Right ventricle myocardium inferior (tissue), 1 donor: ENCODE measurements at places on chromosomes 7 and 10. TPM values are rescaled to one million over a fixed set of nuclear protein-coding genes. Genes with fewer than 3 reads are reported as not detected.

DNA sequence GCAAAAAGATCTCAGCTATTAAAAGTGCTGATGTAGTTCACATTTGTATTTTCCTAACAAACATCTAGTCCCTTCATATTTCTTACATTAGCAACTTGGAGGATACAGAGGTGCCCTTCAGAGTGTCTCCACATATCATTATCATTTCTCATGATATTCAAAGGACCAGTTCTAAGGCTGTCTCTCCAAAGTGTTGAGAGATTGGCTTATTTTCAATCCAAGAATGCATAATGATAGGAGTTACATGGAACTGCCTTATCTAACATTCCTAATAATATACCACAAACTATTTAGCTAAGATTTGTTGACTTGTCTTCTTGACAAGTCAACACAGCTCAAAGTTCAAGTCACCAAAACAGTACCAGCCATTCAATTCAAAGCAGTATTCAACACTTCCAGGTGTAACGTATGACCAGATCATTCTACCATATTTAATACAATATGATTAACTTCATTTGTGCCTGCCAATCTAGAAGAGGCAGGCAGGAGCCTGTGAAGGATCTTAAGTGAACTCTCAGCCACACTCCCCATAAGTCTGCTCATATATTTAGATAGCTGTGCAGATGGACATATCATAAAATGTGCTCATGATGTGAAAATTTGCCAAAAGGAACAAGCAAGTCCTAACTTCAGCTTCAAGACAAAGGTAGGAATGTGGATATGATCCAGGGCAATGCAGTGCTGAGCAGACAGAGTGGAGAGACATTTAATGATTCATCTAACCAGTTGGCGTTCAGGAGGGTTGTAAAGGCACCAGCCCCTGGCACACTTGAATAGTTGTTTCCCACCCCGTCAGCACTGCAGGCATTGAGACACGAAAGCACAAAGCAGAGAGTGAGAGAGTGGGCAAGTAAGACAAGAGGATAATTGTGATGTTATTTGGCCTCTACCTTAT is 108.3 kb downstream of the MTERF1 start:
- DNase-seq, result no peak

DNA sequence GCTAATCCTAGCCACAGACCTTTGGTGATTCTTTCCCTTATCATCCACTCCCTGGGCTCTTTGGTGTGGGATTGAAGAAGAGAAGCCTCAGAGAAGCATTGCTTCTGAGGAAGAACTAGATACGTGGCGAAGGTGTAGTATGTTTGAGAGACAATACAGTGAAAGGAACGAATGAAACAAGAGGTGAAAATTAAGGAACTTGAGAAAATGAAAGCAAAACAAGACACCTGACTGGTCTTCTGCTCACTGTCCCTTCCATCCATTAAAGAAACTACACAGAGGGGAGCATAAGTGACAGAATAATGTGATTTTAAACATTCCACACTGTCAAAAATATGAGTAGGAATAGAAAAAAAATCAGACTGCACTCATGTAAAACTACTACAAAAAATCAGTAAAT is 219.6 kb upstream of the NPSR1 start:
- no peak for DNase-seq

DNA sequence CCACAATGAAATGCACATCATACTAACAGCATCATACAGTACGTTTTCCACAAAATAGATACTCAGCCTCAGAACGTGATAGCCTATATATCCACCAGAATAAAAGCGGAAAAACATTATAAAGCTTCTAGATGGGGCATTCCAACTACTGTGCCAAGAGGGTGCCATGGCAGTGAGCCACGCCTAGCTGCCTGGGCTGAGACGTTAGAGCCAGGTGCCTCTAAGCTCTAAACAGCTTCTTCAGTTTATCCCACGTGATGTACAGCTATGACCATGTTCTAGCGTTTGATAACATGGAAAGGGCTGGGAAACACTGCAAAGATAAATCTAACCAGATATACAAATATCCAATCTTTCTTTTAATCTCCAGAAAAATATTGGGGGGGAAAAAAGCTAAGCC is 17.8 kb downstream of the USP6NL start:
- no peak for DNase-seq

- DNase-seq, result no peak
Measured at GRCh38 chr10:65320236-65321026, 1605.4 kb upstream of the LRRTM3 start.

GRCh38 chr10:110651044-110651958 is 7.2 kb downstream of the RBM20 start:
- DNase-seq, result no peak

- DNase-seq, result no peak
Measured at GRCh38 chr7:6350433-6351058, 78.1 kb upstream of the CYTH3 start.

GRCh38 chr10:60235001-60235400 is 154.7 kb downstream of the ANK3 start:
- DNase-seq, result no peak

DNA sequence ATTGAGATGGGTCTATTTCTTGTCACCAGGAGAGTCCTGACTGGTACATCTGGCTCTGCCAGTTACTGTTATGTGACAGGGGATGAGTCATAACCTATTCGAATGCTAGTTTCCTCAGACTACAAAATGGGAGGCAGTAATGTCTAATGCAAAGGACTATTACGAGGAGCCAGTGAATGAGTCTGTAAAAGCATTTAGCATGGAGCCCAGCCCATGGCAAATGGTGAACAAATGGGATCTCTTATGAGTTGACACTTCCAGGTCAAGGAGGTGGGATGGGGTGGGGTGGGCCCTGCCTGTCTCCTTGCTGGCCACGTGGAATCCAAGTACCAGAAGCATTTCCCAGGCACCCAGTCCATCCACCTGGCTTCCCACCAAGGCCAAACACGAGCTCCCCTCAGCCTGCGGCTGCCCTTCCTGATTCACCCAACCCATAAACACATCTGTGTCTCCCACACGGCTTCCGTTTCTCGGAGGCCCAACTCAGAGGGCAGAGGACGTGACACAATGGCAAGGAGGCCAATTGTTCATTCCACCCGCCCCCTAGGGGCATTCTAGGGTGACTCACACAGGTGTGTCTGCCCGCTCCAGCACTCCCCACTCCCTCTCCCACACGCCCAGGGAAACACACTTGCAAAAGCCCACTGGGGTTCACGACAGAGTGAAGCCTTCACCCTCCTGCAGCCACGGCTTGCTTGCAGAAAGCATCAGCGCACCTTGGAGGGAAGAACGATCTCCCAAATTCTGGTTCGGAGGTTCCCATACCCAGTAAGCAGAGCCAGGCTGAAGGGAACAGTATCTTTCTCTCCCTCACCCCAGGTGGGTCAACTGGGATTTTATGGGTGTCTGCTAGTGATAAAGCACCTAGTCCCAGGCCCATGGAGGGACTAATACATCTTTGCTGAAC is 109.8 kb downstream of the SH3PXD2A start:
- DNase-seq, result no peak

DNA sequence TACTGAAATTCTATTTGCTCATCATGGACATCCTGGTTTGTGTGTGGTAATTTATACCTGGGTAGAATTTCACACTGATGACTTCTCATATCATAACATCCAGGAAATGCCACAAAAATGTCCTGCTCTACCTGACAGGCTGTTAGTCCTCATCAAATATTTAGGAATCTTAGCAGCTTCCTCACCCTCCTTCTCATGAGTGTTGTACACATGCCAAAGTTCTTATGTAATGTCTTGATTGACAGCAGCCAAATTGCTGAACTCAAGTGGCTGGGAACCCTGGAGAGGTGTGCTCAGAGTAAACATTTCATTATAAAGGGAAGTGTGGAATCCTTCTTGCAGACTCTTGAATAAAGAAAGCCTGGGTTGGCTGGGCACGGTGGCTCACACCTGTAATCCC is 8.9 kb downstream of the EEPD1 start:
- no peak for DNase-seq

GRCh38 chr7:24866004-24866615 is 108.8 kb upstream of the GSDME start:
- no peak for DNase-seq

- DNase-seq, result no peak
Measured at GRCh38 chr10:21811245-21811585, 192.3 kb downstream of the DNAJC1 start.

DNA sequence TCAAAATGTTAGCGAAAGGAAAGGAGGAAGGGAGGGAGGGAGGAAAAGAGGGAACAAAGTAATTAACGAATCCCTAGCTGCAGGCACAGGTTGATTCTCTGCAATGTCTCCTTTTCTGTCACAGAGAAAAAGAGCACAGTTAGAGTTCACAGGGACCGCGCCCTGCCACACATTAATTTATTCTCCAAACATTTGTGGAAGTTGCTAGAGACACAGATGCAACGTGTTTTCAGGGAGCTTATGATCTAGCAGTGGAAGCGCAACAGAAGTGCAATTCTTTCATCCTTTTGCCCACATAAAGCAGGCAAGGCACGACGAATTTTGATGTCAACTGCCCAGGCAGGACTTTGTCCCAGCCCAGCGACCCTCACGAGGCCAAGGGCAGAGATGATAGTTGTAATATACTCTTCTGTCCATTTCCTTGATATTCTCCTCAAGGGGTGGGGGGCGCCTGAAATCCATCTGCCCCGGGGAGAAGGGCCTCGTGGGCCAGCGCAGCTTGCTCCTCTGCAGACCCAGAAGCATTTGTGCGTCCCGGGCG is 101.7 kb upstream of the ZNF438 start:
- DNase-seq, result no peak

DNA sequence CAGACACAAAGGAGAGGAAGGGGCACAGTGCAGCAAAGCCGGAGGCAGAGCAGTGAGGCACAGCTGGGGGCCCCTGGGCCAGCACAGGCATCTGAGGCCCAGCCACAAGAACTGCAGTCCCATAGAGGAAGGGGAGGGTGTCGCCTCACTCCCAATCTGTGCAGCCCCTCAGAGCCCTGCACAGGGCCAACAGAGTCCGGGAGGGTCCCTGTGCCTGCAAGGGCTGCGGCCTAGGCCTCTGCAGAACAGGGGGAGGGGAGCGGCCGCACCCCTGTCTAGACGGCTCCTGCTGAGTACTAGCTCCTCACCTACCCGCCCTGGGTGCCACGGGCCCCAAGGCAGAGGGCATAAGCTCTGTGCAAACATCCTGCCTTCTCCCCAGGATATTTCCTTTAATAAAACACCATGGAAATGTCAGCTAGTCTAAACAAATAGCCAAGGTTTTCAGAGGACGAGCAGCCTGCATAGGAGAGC is 32.4 kb upstream of the RET start:
- DNase-seq, result no peak

- DNase-seq, result no peak
Measured at GRCh38 chr7:113216038-113216437, 97.7 kb upstream of the SMIM30 start.

DNA sequence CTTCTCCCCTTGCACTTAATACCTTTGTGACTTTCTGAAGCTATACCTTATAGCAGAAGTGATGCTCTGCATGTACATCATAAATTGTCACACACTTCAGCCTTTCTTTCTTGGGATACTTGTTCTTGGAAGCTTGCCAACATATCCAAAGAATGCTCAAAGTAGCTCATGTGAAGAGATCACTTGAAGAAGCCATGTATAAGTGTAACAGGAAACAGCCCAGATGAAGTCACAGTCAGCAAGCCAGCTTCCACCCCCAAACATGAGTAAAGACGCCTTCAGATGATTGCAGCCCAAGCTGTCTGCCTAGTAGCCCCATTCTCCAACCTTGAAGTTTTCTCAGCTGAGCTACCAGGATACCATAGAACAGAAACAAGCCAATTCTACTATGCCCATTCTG is 50.9 kb downstream of the DGKB start:
- no peak for DNase-seq

DNA sequence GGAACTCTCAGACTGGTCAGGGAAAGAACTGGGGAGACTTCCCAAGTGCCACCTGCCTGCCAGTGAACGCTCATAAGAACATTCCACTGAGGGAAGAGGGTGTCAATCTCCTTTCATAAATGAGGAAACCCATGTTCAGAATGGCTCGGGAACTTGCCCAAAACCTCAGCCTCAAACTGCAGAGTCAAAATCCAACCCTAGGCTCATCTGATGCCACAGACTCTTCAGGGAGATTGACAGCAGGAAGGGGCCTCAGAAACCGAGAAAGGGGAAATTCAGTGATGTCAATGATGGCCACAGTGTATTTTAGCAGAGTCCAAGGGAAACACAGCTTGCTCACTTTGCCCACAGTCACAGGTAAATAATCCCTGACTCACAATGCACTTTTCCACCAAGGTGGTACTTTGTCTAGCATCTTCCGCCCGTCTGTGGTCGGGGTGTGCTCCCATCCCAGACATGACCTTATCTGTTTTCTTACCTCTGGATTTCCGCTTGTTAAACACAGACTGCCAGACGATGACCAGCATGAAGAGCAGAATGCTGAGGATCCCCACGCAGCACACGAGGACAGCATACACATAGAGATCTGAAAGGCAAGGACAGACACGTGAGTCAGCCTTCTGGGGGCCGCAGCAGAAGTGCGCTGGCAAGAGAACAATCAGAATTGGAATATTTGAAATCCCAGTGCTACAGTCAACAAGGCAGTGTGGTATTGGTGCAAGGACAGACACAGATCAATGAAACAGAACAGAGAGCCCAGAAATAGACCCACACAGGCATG is 38.4 kb downstream of the VSTM4 start:
- no peak for DNase-seq

DNA sequence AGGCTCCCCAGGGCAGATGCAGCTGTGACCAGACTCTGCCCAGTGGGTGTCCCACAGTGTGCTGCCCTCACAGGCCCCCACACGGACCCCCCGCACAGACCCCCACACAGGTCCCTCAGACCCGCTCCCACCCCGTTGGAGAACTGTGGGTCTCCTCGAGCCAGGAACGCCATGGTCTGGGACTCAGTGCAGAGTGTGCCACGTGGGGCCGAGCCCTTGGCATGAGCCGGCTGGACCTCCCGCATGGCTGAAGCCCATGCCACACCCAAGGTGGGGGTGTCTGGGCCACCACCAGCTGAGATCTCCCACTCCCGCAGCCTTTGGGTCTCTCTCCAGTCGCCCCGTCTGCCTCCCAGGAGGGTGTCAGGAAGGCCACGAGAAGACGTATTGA is 34.3 kb downstream of the JAKMIP3 start:
- no peak for DNase-seq

DNA sequence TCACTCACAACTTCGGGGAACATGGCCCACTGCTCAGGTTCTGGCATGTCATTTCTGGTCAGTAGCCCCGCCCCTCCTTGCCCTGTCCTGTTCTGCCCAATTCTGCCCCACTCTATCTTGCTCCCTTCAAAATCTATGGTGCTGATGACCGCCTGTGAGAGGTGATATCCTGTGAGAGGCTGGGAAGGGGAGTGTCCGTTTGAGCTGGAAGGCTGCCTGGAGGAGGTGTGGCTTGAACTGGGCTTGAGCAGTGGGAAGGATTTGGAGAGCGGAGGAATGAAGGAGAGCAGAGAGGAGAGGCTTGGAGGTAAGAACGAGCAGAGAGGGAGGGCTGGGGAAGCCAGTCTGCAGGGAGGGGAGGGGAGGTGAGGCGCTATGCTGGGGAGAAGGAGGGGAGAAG is 145.3 kb downstream of the RPS24 start:
- no peak for DNase-seq

GRCh38 chr7:91343420-91343960 is 79.3 kb downstream of the FZD1 start:
- DNase-seq, result no peak

- no peak for DNase-seq
Measured at GRCh38 chr10:111716032-111716431, 467.5 kb downstream of the GPAM start.

Gene PDGFA
- 37.2 TPM for total RNA-seq

Gene EBLN1
- total RNA-seq, result not detected

Gene DOCK1
- 16.8 TPM for total RNA-seq

Gene MCM10
- total RNA-seq, result 0.62 TPM

Gene ABCF2
- total RNA-seq, result 24.5 TPM

Gene PDLIM1
- 273 TPM for total RNA-seq

Gene PTER
- 23.0 TPM for total RNA-seq
